Tibial nerve (tissue), 4 donors: ENCODE measurements at places on chromosomes 16 and 17.

- no peak for DNase-seq
These were observed 116.6 kb downstream of the PRKCB start for GRCh38 chr16:23952128-23952970.

GRCh38 chr16:67506468-67506867 lies 22.2 kb upstream of the RIPOR1 start:
- no peak for DNase-seq

- DNase-seq: no peak
These were observed 8.7 kb downstream of the SMURF2 start for GRCh38 chr17:64653325-64653984.

GRCh38 chr17:44912763-44913544 lies 2.3 kb downstream of the GFAP start:
- DNase-seq: no peak

DNA sequence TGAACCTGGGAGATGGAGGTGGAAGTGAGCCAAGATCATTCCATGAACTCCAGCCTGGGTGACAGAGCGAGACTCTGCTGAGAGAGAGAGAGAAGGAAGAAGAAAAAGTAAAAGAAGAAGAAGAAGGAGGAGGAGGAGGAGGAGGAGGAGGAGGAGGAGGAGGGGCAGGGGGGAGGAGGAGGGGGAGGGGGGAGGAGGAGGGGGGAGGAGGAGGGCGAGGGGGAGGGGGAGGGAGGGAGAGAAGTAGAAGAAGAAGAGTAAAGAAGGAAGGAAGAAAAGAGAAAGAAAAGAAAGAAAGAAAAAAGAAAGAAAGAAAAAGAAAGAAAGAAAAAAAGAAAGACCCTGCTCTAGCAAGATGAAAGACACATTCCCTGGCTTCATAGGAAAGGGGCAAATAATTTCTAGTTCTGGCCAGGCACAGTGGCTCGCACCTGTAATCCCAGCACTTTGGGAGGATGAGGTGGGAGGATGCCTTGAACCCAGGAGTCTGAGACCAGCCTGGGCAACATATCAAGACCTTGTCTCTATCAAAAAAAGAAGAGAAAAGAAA lies 23.6 kb downstream of the SOCS1 start:
- no peak for DNase-seq

- DNase-seq: no peak
These were observed 25.1 kb downstream of the ABR start for GRCh38 chr17:1154704-1155103.

- no peak for DNase-seq
These were observed 14.7 kb upstream of the RPTOR start for GRCh38 chr17:80529904-80530292.

GRCh38 chr17:10177913-10178505 lies 20.4 kb downstream of the GAS7 start:
- DNase-seq: no peak

DNA sequence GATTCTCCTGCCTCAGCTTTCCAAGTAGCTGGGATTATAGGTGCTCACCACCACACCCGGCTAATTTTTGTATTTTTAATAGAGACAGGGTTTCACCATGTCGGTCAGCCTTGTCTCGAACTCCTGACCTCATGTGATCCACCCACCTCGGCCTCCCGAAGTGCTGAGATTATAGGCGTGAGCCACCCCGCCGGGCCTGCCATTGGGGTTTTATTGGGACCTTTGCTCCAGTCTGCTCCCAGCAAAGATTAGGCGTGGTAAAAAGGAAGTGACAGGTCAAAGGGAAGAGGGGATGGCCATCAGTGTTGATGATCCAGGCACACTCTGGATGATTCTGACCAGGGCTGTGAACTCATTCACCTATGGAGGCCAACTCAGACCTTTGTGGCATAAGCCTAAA lies 20.5 kb downstream of the MYLK3 start:
- DNase-seq: no peak

GRCh38 chr16:81484908-81485624 lies 40.5 kb downstream of the CMIP start:
- DNase-seq: no peak

DNA sequence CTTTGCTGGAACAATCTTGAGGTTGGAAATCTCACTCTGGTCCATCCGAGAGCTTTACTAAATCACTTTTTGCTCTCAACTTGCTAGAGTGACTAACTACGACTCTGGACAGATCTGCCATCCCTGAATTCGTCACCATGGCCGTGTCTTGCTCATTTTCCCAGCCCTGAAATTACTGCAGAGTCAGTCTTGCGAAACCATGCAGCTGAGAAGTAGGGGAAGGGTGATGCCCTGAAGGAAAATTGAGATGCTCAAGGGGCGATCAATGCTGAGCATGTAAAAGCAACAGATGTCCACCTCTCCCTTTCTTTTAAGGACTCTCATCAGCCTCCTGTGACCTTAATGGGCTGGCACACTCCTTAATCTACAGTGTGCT lies 18.8 kb downstream of the PCTP start:
- DNase-seq: peak; percentile 31

DNA sequence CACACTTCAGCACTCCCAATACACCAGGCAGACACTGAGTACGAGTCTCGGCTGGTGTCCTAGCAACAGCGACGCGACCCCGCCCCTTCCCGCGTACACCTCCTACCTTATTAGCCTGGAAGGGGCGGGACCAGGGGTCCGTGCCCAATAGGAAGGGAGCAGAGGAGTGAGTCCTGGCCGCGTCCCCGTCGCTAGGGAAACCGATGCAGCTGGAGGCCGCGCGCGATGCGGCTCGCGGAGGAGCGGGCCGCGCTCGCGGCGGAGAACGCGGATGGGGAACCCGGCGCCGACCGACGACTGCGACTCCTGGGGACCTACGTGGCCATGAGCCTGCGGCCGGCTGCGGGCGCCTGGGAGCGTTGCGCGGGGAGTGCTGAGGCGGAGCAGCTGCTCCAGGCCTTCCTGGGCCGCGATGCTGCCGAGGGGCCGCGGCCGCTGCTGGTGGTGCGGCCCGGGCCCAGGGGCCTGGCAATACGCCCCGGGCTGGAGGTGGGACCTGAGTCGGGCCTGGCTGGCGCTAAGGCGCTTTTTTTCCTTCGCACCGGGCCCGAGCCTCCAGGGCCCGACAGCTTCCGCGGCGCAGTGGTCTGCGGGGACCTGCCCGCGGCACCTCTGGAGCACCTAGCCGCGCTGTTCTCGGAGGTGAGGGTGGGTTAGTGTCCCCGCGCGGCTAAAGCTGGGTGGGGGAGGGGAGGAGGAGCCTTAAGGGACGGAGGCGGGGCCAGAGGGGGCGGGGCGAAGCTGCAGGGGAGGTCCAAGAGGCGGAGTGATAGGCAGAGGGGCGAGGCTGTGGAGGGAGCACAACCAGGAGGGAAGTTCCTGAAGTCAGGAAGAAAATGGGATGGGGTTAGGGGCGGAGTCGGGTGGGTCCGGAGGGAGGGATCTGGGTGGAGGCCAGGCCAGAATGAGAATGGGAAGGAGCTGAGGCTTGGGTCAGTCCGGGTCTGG lies at the start of gene DNAH9:
DNAH9 (plus strand) TSS at position 197 of the 948 bp plus-strand sequence; CDS start at position 226, 29 bp downstream.
- DNase-seq: peak; percentile 95
